ENCODE measurements at places on chromosomes 5 and 9.

DNA sequence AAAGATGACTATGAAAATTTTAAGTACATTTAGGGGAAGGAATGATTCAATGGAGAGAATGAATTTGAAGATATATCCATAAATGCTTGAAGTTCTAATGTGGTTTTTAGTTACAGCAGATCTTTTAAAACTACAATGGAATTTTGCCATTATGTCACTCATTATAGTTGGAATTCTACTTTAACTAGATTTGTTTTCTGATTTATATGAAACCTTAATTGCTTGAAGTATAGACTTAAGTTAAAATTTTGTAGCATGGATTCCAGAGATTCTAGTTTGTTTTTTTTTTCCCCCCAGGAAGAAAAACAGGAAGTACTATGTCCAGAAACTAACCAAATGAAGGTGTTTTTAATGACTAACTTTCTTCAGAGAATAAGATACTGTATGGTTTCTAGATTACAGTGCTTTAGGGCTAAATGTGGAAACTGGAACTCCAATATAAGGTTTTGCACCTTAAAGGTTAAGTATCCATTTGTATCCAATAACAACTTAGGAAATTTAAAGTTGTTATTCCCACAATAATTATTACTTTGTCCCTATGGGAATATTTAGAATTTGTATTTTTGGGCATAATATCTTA, 70.3 kb downstream of the ZSWIM6 start:
- DNase-seq: no peak

- DNase-seq: no peak
These were observed 55.5 kb downstream of the PCSK1 start for GRCh38 chr5:96377597-96377996.

DNA sequence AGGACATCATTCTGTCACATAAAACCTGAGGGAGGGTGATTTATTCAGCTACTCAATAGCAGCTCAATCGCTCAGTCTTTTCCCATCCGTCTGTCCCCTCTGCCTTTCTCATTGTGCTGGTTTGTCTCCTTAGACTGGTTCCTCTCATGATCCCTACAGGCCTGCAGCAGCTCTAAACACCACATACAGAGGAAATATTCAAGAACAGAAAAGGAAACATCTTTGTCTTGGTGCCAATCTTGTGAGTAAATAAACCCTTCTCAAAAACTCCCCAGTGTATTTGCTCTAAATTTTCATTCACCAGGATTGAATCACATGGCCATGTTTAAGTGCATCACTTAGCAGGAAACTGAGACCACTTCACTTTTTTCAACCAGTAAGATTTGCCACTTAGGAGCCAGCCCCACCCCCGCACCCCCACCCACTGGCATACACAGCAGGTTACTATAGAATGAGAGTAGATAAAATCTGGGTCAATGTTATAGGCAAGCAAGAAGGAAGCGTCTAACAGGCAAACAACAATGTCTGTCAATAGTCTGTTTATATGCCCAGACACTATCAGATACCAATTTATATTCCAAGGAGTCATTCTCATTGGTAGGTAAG, 895.5 kb upstream of the DMAC1 start:
- no peak for DNase-seq

DNA sequence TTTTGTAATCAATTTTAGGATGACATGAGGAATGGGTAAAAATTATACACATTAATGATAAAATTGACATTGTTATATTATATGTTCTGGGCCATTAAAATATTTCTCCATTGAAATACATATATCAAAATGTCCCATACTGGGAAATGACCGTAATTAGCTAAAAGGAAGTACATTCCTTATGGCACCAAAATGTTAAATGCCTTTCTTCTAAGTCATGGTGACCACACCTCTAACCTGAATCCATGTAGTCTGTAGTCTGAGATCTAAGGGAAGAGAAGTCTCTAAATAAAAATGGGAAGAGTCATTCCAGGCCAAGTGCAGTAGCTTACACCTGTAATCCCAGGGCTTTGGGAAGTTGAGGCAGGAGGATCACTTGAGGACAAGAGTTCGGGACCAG, 10.0 kb upstream of the GDA start:
- DNase-seq: no peak

GRCh38 chr9:133103183-133103986, 17.7 kb downstream of the RALGDS start:
- no peak for DNase-seq

DNA sequence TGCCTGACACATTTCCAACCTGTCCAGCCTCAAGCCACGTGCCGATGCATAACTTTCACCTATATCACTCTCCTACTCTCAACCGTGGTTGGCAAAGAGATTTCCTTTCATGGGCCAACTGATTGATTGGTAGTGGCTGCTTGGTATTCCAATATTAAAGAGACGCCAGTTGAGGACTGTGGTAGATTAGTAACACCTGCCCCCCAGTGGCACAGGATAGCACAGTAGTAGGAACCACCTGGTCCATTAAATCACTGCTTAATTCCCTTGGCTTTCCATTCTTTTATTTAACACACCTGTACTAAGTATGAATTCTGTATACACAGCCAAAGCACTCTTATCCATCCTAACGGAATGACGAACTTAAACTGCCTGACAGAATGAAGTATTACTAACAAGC, 19.1 kb upstream of the FOXB2 start:
- no peak for DNase-seq

GRCh38 chr9:108850293-108850897, 5.4 kb downstream of the ACTL7B start:
- peak; percentile 14 for DNase-seq

DNA sequence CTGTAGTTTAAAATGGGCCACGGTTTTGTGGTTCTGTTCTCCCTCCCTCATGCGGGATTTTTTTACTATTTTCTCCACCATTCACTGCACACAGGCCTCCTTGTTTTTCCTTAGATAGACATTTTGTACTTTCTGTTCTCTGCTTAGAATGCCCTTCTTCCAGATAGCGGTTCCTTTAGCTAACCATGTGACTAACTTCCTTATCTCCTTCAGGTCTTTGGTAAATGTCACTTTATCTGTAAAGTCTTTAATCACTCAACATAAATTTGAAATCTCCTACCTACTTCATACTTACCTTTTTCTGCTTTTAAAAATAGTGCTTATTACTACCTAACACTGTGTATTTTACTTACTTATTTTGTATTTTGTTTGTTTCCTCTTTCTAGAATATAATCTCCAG, 15.0 kb downstream of the FER start:
- DNase-seq: no peak

DNA sequence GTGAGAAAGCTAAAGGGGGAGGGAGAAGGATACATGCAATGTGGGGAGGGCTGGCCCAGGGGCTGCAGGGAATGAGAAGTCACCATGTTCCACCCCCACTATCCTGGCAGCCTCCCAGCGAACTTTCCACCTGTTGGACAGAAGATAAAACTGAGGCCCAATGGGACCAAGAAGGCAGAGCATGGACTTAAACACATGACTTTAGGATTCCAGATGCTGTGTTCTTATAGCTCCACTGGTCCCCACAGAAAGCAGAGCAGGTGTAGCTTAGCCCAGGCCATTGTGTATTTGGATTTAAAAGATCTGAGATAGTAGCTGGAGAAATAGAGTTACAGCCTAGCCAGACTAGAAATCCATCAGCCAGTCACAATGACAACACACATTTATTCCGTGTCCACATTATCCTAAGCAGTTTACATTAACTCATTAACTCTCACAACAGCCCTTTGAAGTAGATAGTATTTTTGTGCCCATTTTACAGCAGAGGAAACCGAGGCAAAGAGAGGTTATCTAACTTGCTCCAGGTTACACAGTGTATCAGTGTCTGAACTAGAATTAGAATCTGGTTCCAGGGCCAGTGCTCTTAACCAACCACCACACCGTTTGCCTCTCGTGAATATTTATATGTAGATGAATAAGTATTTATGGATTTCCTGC, 121.0 kb downstream of the RGS3 start:
- no peak for DNase-seq

DNA sequence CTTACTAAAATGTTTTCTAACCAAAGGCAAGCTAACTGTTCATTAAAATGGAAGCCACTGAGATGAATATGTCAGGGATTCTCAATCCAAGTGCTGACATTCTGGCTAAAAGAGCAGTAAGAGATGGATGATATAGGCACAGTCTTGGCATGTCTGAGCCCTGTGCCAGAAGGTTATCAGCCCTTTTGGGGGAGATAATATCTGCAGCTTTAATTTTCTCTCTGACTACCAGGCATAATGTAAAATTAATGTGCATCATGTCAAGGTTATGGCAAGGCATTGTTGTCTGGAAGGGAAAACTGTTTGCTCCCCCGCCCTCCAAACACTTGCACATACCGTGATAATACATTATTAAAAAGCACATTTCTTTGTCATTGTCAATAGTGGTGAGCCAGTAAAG, 609.8 kb downstream of the ZNF608 start:
- no peak for DNase-seq

GRCh38 chr9:6543204-6543603, 102.3 kb downstream of the GLDC start:
- DNase-seq: no peak

- DNase-seq: no peak
These were observed 116.5 kb upstream of the MAN2A1 start for GRCh38 chr5:109573256-109573655.

DNA sequence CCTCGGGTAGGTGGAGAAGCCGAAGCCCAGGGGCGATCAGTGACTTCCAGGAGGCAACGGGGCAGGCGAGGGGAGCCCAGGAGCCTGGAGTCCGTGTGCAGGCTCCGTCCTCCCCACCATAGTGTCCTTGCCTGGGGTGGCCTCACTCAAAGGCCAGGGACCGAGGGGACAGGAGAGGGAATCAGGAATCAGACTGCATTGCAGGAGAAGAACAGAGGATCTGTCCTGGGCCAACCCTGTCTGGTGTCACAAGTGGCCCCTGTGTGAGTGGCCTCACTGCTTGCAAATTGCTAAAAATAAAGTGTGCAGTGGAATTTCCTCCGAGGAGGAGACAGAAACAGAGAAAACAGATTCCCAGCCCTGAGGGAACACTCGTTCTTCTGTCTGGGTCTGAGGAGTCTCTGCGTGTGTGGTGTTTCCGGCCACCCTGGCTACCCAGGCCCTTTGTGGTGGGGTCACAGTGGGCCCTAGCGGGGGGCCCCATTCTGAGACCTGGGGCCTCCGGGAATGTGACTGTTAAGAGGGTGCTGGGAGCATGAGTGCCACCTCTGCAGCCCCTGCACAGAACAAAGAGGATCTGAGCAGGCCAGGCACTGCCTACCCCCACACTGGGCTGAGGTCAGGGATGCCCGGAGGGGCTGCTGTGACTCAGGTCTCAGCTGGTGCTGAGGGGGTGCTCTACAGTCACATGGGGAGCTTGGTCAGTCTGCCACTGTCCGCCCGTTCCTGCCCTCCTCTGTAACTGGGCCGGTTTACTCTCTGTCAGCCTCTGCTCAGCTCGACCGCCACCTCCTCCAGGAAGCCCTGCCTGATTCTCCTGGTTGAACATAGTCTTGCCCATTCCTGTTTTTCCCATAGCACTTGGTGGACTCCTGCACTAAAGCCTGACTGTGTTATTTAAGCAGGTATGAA, 7.4 kb downstream of the TRAF1 start:
- DNase-seq: no peak

DNA sequence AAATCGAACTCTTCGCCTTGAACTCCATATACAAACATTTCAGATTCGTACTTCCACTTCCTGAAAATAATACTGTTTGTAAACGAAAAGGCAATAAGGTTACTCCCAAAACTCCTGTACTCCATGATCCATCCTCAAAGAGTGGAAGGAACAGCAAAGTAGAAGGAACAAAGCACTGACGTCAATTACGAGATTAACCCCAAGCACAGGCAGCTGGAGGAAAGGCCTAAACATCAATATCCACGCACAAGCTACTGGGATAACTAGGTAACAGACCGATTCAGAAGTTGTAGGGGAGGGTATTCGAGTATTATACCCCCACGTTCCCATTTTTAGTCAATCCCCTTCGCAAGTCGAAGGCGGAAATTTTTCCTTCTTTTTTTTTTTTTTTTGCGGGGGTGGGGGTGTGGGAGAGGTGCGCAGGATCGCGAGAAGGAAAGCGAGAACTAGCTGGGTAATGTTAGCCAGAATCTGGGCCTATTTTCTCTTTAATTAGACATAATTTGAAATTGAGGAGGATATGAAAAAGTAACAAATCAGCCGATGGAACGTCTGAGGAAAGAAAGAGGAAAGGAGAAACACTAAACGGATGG, 909 bp downstream of the AFF4 start:
- DNase-seq: no peak

- no peak for DNase-seq
These were observed 472.9 kb downstream of the PRELID2 start for GRCh38 chr5:145362266-145362665.

GRCh38 chr5:141683596-141684141, 1.6 kb upstream of the ARAP3 start:
- no peak for DNase-seq

- no peak for DNase-seq
These were observed 77.7 kb upstream of the RUFY1 start for GRCh38 chr5:179472641-179473040.

DNA sequence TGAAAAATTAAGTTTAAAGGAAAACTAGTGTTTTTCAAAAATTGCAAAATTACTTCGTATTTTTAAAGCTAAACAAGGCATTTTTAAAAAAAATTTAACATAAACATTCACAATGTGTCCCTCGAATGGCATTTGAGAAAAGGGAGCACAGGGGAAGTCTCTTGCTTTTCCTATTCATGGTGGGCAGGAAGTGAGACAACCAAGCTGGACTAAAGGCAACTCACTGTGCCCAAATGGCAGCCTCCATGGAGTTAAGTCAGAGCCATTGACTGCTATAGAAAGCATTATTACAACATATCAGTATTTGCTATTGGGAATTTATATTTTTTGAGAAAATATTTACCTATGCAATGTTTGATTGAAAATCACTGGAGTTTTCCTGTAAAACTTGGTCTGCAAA, 8.3 kb downstream of the HNRNPH1 start:
- no peak for DNase-seq

DNA sequence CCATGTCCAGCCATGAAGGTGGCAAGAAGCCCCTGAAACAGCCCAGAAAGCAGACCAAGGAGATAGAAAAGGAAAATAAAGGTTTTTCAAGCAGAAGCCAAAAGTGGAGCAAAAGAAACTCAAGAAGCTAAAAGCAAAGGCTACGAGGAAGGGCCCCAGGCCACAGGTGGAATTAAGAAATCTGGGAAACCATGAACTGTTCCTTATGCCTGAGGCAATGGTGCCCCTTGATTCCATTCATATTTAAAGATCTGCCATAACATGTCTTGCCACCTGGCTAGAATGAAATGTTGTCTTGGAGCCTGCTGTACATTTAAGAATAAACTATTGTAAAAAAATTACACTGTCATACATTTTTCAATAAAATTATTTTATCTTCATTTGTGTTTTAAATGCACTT, 59.5 kb upstream of the TARS1 start:
- no peak for DNase-seq

Data from lower leg skin (tissue), 4 donors.